ENCODE measurements at places on chromosomes 11 and 22.

DNA sequence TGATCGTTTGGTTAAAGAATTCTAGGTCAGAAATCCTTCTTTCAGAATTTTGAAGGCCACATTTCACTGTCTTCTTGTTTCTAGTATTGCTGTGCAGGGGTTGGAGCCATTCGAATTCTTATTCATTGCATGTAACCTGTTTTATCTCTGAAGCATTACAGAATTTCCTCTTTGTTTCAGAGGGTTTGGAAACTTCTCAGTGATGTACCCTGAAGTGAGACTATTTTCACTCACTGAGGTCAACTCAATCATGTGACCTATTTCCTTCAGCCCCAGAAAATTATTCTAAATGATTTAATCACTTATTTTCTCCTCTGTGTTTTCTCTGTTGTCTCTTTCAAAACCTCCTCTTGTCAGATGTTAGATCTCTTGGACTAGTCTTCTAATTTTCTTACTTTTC is 147.8 kb downstream of the ENTHD1 start:
- DNase-seq = no peak

DNA sequence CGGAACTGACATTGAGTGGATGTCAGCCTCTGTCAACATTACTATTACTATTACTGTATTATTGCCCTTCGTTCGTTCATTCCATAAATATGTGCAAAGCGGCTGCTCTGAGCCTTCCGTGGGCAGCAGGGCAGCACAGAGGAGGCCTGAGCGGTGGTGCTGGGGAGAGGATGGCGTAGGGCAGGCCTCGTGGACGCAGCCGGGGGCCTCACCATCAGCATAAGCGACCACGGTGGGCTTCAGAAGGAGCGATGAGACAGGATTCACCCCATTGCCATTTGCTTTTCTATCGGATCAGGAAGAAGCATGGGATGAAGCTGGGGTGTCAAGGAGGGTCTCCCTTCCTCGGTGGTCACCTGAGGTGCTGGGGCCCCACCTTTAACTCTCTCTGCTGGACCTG is 22.7 kb downstream of the ANO1 start:
- DNase-seq = no peak

DNA sequence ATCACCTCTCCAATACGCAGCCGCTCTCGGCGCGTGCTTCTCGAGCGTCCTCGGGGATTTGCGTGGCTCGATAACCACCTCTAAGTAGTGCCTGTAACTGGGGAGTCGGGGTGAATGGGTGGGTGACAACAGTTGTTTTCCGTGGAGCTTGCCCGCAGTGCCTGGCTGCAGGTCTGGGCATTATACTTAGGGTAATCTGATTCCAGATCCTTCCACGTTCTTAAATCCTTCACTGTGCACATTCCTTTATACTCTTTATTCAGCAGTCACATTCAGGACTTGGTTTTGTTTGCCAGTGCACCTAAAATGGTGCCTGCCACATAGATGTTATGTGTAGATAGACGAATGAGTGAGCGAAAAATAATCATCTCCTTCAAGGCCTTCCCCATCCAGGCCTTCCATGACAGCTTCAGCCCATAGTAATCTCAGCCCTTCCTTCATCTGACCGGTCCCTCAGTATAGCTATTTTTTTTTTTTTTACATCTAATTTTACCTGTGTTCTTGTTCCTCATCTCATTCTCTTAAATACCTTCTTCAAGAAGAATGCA is 602 bp downstream of the NAT10 start:
- no peak for DNase-seq

GRCh38 chr22:44760476-44760875 is 8.1 kb downstream of the ARHGAP8 start:
- peak; percentile 7 for DNase-seq

- no peak for DNase-seq
Measured at GRCh38 chr11:119964136-119965025, 173.5 kb downstream of the TRIM29 start.

- no peak for DNase-seq
Measured at GRCh38 chr11:124315052-124315451, 1.3 kb upstream of the OR8D1 start.

Data from COR-L47 (cell line).